ENCODE measurements at places on chromosomes 12 and 14.
A peak's percentile ranks its signal among the peaks of the same experiment; 100 is the strongest.

GRCh38 chr14:55807053-55807880, 227.3 kb downstream of the KTN1 start:
- peak; percentile 24 for DNase-seq

- DNase-seq: no peak
Observed at GRCh38 chr12:64571411-64571810, 38.9 kb upstream of the RASSF3 start.

GRCh38 chr14:57464008-57464730, 29.5 kb downstream of the CCDC198 start:
- DNase-seq: no peak

GRCh38 chr14:69360438-69361108, 37.5 kb downstream of the ERH start:
- no peak for DNase-seq

DNA sequence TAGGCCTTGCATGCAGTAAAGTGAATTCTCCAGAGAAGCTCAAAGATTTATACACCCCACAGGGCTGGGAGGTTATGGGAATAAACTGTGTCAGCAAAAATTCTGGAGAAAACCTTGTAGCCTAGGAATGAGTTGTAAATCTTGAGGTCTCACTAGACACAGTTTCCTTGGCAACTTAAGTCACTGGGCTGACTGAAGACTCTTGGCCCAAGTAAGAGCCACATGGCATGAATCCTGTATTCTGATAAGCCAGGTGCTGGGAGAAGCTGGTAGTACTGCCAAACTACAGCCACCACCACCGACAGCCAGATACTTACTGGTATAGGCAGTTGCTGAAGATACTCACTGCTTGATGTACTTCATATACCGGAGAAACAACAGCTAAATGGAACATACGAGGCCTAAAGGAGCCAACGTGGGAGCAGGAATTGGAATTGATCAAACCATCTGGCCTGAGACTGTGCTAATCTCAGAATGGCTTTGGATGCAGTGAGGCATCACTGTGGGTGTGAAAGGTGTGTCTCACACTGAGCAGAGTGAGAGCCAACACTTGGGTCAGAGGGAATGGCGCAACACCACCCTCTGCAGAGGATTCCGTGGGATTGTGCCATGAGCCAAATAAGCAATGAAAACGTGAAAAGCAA, 102.8 kb upstream of the TMCC3 start:
- DNase-seq: no peak

GRCh38 chr14:55780156-55780946, 200.3 kb downstream of the KTN1 start:
- no peak for DNase-seq

GRCh38 chr12:47547077-47547476, 158.8 kb downstream of the RPAP3 start:
- DNase-seq: no peak

DNA sequence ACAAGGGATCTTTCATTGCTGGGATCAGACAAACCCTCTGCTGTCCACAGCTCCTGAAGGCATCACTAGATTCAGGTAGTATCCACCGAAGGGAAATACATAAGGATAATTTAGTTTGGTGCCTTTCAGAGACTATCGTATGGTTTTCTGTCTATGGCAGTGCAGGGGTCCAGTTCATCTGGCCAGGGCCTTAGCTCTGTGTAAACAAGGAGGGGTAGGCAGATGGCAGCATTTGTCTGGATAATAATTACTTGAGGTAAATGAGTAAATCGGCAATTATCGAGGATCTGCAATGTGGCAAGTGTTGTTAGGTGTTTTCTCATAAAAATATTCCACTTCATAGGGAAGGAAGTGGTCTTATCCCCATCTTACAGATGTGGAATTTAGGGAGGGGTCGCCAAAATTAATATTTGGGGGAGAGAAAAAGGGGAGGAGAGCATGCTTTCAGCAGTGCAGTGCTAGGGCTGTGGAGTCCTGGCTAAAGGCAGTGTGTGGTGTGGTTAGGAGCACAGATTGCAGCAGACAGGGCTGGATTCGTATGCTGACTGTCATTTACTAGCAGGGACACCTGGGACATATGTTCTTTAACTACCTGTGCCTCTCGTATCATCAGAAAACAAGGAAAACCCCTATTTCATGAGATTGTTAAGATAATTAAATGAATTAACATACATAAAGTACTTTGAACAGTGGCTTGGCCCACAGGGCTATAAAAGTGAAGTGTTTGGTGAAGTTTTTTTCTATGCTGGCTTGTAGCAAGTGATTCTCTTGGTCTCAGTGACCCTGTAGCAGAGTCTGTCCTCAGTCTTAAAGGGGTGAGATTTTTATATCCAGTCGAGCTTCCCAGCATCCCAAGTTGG, 27.1 kb downstream of the RASSF8 start:
- DNase-seq: no peak

GRCh38 chr14:61213920-61214319, 67.2 kb downstream of the TMEM30B start:
- no peak for DNase-seq

GRCh38 chr12:24778486-24779304, 170.2 kb downstream of the BCAT1 start:
- DNase-seq: no peak

- no peak for DNase-seq
Observed at GRCh38 chr14:75806352-75806832, 145.3 kb downstream of the TTLL5 start.

GRCh38 chr14:84323450-84323849, 1206.5 kb upstream of the FLRT2 start:
- no peak for DNase-seq

DNA sequence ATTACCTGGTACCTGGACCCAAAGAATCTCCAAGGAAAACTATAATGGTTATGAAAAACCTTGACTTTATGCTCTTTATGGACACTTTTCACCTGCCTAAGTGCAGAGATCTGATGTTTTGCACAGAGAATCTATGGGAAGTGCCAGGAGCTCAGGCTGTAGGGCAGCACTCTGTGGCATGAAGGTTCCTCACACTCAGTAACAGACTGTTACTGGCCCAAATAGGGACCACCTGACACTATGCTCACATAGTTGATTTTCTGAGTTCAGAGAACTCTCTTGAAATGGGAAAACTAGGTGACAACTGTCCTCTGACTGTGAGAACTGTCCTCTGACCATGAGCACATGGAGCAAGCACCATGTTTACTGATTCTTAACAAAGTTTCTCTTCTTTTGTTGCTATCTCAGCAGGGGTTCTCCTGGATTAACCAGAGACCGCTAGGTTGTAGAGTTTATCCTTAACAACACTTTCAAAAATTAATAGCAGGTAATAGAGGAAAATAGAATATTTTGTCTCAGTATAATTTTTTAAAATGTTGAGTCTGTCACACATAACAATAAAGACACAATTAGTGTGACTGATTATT, 101.6 kb downstream of the STXBP6 start:
- no peak for DNase-seq

GRCh38 chr14:99064262-99064954, 207.6 kb downstream of the BCL11B start:
- no peak for DNase-seq

- DNase-seq: no peak
Observed at GRCh38 chr12:51429700-51430099, 5.1 kb downstream of the SLC4A8 start.

GRCh38 chr12:95815632-95816212, 25.2 kb upstream of the NTN4 start:
- DNase-seq: no peak

DNA sequence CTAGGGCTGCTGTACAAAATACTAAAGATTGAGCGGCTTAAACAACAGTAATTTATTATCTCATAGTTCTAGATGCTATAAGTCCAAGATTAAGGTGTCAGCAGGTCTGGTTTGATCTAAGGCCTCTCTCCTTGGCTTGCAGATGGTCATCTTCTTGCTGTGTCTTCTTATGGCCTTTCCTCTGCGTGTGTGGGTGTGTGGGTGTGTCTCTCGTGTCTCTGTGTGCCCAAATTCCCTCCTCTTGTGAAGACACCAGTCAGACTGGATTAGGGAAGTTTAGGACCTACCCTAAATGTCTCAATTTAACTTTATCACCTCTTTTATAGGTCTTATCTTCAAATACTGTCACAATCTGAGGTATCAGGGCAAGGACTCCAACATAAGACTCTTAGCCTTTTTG, 28.3 kb downstream of the DDHD1 start:
- no peak for DNase-seq

DNA sequence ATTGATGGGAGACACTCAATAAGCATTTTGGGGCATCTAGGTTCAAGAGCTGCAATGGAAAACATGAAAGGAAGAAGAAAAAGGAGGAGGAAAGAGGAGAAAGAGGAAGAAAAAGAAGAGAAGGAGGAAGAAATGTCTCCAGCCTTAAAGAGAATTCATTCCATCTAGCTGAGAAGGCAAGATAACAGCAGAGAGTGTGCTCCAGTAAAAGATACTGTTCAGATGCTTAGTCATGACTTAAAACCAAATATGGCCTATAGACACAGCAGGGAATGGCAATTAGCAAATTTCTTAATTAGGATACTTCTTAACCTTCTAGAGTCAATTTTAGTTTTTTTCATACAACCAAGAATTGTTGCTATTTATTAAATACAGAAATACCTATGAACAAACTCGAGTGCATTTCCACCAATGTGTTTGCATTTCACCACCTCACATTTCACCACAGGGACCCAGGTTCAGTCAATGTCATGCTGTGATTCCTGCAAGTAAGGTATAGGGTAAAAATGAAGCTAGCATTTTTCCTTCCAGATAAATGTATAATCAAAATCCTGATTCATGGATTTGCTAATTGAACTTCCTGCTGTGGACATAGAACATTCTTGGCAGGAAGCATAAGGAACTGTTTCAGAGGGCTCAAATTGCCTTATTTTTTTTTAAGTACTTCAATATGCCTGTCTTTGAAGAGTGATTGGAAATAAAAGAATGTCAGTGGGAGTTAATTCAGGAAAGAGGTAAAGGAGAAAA, 177.8 kb downstream of the RPS29 start:
- DNase-seq: no peak

DNA sequence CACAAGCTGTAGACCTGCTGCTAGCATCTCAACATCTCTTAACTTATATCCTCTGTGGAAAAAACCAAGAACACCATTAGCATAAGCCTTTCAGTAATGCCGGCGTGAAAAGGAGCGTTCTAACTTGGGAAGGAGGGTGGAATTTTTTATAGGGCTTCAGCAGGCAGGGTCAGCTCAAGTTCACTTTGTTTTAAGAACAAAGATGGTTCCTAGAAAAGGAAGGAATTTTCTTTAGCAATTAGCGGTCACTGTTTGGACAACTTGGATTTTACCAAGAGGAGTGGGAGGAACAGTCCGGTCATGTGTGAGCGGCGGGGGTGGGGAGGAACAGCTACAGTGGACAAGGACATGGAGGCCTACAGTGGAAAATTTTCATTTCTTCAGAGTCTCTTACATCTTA, 35.9 kb downstream of the BBS10 start:
- no peak for DNase-seq

- DNase-seq: no peak
Observed at GRCh38 chr14:20657216-20658211, 16.0 kb upstream of the OR6S1 start.

DNA sequence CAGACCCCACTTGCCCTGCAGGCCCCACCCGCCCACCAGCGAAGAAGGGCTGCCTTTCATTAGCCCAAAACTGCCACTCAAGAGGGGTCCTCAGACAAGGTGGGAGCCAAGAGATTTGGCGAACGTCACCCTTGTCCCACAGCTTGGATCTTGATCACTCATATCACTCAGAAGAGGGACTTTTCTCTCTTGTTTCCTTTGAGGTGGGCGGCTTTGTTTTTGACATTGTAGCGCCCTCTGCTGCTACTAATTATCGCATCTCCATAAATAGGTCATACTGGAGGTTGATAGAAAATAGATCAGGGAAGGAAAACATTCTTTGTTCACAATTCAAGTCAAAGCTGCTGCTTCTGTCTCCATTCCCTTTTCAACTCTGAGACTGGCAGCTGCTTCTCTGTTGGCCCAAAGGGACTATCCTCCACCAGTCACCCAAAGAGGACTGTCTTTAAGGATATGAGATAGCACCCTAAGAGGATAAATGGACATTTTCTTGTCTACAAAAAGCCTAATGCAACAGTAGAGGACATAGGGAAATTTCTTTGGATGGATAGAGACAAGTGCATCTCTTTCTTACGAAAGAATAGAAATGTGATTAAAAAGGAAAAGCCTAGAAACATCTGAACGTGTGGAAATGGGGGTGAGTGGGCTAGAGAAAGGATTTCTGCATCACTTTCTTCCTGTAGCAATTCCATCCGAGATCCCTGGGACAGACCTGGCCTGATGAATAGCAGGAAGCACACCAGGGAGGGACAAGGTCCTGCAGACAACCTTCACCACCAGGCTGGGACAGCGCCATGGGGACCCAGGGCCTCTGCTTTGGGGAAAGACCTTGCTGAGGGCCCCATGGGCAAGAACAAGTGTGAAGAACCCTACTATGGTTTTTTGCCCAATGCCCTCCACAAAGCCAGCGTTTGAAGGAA, 115.8 kb downstream of the DAD1 start:
- DNase-seq: no peak

DNA sequence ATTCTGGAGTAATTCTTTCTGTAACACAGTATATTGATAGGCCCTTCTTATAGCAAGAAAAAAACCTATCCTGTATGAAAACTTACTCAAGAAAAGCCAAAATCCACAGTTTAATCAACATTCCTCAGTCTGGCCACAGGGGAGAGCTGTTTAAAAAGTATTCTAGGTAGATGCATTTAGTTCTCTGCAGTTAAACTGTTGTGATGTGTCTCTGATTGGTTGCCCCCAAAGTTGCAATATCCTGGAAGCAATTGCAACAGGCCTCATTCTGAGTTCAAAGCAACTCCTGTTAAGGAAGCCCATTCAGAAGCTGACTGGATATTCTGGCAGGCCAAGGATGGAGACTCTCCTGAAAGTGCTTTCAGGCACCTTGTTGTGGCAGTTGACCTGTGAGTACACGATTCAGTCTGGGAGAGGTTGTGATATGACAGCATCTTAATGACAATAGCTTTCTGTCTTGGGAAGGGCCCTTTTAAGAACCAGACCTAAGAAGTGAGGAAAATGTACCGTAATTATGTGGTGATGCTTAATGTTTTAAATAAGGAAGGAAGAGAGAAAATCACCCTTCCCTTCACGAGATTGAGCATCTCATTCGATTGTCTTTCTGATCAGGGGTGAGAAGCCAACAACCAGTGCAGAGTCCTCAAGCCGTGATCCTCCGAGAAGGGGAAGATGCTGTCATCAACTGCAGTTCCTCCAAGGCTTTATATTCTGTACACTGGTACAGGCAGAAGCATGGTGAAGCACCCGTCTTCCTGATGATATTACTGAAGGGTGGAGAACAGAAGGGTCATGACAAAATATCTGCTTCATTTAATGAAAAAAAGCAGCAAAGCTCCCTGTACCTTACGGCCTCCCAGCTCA, 420.7 kb downstream of the DAD1 start:
- DNase-seq: no peak

Data from stimulated activated CD8-positive, alpha-beta memory T cell treated with anti-CD3 and anti-CD28 coated beads, Interleukin-4, amount 100 ng/mL, for 4 hours (primary cell).